ENCODE measurements at places on chromosomes 4 and X.

DNA sequence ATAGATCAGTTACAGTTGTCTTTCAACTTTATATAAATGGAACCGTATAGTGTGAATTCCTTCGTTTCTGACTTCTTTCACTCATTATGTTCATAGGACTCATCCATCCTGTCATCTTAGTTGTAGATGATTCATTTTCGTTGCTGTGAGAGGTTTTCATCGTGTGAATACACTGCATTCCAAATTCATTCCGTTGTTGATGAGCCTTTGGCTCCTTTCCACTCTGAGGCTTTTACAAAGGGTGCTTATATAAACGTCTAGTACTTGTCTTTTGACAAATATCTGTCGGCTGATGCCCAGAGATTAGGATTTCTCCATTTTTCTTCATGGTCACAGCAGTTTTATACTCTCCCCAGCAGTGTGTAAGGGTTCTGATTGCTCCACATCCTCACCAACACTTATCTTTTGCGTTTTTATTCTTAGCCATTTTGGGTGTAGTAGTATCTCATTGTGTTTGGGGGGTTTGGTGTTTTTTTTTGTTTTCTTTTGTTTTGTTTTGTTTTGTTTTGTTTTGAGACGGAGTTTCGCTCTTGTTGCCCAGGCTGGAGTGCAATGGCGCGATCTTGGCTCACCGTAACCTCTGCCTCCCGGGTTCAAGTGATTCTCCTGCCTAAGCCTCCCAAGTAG, 48.6 kb downstream of the LRP2BP start:
- no peak for DNase-seq

DNA sequence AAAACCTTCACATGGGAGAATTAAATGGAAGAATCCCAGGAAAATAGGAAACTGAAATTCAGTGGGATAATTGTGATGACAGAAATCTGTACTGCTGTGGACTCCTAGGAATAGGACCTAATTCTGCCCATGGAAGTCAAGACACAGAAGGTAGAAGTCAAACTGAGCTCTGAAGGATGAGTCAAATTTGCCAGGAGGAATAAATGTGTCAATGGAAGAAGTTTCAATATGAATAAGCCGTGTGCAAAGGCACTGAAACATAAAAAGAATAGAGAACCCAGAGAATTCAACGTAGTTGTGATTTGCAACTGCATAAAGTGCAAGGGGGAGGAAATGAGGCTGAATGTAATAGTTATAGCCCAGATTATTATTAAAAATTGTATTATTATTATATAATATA, 11.6 kb downstream of the ENAM start:
- no peak for DNase-seq

- no peak for DNase-seq
Observed at GRCh38 chr4:89427782-89428181, 120.2 kb upstream of the GPRIN3 start.

- no peak for DNase-seq
Observed at GRCh38 chrX:136273986-136274385, 22.8 kb upstream of the MAP7D3 start.

GRCh38 chrX:110159865-110160264, 157.0 kb downstream of the TMEM164 start:
- DNase-seq, result no peak

DNA sequence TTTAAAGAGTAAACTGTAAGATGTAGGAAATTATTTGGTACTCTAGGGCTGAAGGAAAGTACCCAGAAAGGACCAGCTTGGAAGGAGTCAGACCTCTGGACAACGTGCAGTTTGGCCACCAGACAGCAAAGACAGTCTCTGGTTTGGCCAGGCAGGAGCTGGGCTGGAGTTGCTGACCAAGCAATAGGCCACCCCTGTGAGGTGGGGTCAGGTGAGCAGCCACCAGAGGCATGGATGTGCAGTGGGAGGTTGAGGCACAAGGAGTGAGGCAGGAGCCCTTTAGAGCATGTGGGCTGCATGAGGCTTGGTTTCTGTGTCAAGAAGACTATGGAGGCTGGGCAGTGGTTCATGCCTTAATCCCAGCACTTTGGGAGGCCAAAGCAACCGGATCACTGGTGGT, 17.7 kb upstream of the MRFAP1 start:
- DNase-seq, result no peak
